ENCODE measurements at places on chromosomes 5 and 9. TPM values are rescaled to one million over a fixed set of nuclear protein-coding genes. Genes with fewer than 3 reads are reported as not detected.

NUTM2G gene
- not detected for polyA plus RNA-seq

GALNT12 gene
- 18.1 TPM for polyA plus RNA-seq

- no peak for DNase-seq
Observed at GRCh38 chr5:19986031-19986619, 1.9 kb downstream of the CDH18 start.

S1PR3 gene
- 0.22 TPM for polyA plus RNA-seq

GRCh38 chr9:17082343-17083064, 52.3 kb upstream of the CNTLN start:
- no peak for DNase-seq

DNA sequence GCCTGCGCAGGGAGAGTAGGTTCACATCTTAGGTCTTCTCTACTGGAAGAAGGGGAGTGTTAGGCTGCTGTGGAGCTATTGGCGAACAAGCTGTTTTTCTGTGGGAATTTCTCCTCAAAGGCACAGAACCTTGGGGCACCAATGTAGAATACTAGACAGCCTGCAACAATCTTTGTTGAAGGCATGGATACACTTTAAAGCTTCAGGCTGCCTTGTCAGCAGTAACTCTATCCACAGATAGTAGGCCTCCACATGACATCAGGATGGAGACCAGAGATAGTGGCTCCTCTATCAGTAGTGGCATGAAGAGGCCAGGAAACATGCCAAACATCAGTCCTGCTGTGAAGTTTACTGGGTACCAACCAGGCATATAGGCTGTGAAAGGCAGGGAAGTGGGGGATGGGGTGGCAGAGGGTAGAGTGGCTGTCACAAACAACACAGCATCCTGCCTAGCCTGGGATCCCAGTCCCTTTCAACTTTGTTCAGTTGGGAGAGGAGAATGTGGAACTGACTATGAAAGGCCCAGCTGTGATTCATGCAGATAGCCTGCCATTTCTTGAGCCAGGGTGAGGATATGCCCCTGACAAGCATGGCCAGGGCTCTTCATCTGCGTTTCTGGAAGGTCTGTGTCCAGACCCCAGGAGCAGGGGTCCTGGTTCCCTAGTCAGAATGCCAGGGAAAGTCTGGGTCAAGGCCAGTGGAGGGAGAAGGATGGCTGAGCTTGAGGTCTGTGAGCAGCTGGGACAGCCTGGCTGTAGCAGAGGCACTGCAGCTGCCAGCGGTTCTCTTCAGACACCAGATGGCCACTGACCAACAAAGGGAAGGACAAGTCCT, 1.0 kb upstream of the HK3 start:
- DNase-seq: no peak

DNA sequence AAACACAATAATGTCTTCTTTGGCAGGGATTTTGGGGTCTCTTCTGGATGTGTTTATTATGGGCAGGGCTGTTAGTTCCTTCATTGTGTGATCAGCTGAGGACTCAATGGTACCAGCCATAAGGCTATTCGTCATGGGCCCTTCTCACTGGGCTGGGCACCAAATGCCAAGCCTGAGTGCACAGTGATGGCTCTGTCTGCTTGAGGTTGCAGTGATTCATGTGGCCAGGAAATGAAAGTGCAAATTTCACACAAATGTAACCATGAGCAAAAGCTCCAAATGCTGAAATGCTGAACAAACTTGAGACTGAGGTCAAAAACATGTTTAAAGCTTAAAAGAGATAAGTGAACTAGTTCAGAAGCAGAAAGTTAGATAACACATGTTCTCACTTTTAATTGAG, 191.0 kb downstream of the TARS1 start:
- no peak for DNase-seq

POLE3 gene
- polyA plus RNA-seq: 19.5 TPM

Data from small intestine (tissue), 16 donors.